ENCODE measurements at places on chromosomes 13 and 19. TPM values are rescaled to one million over a fixed set of nuclear protein-coding genes. Genes with fewer than 3 reads are reported as not detected.

THAP8 gene
- total RNA-seq: 3.9 TPM

GRCh38 chr13:40590112-40590862, 76.2 kb downstream of the FOXO1 start:
- no peak for DNase-seq

C1QTNF9 gene
- total RNA-seq: 0.83 TPM

DNA sequence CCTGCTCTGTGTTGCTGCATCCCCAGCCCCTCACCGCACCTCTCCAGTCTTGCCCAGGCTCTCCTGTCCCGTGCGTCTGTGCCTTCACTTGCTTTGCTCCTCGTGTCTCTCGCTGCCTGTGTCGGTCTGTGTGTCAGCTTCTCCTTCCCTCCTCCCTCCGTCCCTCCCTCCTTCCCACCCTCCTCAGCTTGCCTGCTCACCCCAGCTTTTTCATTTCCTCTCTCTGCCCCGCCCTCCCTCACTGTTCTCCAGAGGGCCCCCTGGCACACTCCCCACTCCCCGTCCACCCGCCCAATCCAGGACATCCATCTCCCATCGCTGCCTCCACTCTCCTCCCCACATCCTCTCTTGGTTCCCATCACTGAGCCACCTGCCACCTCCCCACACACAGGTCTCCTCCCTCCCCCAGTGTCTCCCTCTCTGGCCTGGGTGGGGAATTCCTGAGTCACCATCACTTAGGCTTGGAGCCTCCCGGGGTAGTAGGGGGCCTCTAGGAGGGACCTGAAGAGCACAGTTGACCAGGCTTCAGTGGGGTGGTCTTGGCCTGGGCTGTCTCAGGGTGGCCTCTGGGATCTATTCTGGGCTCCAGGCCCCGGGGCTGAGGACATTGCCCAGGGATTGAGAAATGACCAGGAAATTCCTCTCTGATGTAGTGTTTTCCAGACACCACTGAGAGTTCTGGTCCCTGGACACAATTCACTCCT, at the start of gene PTGIR:
TSS of gene PTGIR (minus strand) at position 132 of the 704 bp plus-strand sequence. CDS start 864 bp downstream, outside the sequence.
- DNase-seq: peak; percentile 84

DNA sequence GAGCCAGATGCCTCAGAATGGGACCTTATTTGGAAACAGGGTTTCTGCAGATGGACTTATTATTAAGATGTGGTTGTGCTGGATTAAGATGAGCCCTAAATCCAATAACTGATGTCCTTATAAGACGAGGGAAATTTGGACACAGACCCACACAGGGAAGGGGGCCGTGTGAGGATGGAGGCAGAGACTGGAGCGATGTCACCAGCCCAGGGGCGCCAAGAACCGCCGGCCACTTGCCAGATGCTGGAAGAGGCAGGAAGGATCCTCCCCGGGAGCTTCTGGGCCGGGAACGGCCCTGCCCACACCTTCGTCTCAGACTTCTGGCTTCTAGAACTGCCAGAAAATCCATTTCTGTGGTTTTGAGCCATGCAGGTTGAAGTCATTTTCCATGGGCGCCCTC, 26.6 kb downstream of the GNG7 start:
- DNase-seq: no peak

- no peak for DNase-seq
These were observed at the start of gene ACOD1 for GRCh38 chr13:76948149-76948548. ACOD1 (plus strand) TSS chr13:76948511; CDS start chr13:76948559, 48 bp downstream.

GRCh38 chr13:76883236-76883635, 3.0 kb downstream of the KCTD12 start:
- DNase-seq: no peak

GRCh38 chr13:76828316-76828741, 57.9 kb downstream of the KCTD12 start:
- no peak for DNase-seq

- DNase-seq: no peak
These were observed 24.4 kb upstream of the OR7C2 start for GRCh38 chr19:14916848-14917247.

DNA sequence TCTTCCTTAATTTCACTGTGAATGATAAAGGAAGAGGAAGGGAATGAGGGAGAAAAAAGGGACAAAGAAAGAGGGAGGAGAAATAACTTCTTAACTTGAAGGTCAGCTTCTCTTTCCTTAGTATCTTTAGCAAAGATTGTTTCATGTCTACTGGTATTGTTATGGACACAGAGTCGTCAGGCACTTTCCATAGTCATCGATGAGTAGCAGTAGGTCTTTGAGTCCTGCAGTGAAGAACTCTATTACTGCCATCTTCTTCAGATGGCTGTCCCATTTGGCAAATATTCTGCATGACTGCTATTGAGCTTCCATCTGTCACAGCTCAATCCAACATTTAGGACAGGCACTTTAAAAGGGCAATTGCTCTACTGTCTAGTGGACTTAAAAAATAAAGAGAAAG, 2463.1 kb downstream of the PCDH9 start:
- DNase-seq: no peak

DNA sequence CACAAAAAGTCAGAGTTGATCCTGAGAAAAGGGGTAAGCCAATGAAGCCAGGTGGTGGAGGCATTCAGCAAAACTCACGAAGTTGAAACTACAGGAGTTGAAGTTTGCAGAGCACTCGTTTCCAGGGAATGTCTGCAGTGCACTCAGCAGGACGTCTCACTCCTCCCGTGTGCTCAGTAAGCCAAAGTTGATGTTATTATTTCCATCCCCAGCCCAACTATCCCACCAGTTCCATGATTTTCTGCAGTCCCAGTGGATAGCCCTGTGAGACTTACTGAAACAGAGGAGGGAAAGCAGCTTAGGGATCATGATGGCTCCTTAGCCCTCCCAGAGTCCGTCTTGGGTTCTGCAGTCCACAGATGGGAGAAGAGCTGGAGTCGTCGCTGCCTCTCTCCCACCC, at the start of gene TARM1:
TSS of gene TARM1 (minus strand) at position 334 of the 400 bp plus-strand sequence. CDS start at position 309, 25 bp downstream.
- DNase-seq: no peak
